ENCODE measurements at places on chromosomes 4 and X.

GRCh38 chrX:57771689-57772088, 91.6 kb upstream of the NLRP2B start:
- no peak for DNase-seq

- DNase-seq = peak; percentile 83
Observed at GRCh38 chr4:84814094-84814750, 152.3 kb downstream of the WDFY3 start.

DNA sequence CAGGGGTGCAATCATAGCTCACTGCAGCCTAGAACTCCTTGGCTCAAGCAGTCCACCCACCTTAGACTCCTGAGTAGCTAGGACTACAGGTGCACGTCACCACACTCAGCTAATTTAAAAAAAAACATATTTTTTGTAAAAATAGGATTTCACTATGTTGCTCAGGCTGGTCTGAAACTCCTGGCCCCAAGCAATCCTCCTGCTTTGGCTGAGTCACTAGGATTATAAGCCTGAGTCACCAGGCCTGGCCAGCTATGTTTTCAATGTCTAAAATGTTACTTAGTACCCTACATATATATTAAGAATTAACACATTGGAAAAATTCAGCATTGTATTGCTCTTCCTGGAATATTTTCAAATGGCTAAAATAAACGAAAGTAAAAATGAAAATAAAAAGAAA, 37.5 kb downstream of the PNPLA4 start:
- DNase-seq = peak; percentile 46

DNA sequence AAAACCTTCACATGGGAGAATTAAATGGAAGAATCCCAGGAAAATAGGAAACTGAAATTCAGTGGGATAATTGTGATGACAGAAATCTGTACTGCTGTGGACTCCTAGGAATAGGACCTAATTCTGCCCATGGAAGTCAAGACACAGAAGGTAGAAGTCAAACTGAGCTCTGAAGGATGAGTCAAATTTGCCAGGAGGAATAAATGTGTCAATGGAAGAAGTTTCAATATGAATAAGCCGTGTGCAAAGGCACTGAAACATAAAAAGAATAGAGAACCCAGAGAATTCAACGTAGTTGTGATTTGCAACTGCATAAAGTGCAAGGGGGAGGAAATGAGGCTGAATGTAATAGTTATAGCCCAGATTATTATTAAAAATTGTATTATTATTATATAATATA, 11.6 kb downstream of the ENAM start:
- no peak for DNase-seq

DNA sequence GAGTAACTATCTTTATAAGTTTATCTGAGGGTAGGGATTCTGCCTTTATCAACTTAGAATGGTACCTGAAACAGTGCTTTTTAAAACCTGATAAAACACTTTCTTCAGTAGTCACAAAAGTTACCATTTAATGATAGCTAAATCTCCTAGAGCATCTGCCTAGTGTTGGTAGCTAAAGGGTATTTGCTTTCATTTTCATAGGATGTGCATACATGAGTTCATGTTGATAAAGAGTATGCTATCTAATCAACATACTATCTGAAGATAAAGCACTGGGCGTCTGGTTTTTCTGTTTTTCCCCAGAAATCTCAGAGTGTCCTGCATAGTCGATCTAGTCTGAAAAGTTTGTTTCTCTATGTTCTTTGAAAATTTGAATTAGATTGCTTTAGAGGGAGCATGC, 75.1 kb downstream of the ADGRL3 start:
- no peak for DNase-seq

- DNase-seq = no peak
Observed at GRCh38 chr4:14315129-14315528, 687.2 kb upstream of the CPEB2 start.

- DNase-seq = no peak
Observed at GRCh38 chr4:15914736-15915135, 23.8 kb downstream of the FGFBP1 start.

DNA sequence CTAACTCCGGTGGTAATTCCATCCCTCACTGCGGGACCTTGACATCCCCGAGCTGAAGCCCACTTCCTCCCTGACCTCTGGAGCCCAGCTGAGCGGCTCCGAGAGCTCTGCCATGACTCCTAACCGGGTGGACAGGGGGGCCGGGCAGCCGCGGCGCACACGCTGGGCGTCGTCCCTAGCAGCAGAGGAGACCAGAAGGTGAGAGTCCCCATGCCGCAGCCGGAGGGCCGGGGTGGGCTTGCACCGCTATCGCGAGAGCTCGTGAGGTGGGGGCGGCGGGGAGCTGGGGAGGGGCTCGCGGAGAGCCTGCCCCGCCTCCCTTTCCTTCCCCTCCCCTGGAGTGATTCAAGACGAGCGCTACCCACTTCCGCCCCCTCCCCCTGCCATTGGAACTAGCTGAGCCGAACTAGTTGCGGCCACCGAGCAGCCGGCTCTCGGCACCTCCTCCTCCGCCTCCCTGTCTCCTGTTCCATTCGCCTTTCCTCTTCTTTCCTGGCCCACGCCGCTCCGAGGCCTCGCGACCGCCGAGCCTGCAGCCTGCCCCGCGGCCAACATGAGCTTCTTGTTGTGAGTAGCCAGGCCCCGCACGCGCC, at the start of gene MOB1B:
Gene MOB1B, plus strand, starts transcription at position 386 of the 593 bp plus-strand sequence. Its CDS starts 168 bp downstream, at position 554.
- DNase-seq = peak; percentile 88

DNA sequence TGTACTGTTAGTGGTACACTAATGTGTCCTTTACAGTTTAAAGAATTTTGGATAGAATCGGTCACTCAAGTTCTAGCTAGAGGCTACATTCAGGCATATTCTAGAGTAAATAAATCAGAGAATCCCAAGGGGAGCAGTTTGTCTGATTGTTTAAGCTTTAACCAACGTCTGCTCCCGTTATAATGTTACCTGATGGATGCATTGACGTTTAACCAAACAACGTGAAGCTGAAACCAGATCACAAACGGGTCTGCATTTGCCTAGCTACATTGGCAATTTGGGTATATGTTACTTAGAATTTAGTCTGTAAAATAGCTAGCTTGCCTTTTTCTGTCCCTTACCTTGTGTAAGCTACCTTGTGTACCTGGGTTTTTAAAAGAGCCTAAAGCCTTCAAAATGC, 1.6 kb downstream of the PI4K2B start:
- no peak for DNase-seq

GRCh38 chr4:25811374-25811690, 51.5 kb downstream of the SEL1L3 start:
- peak; percentile 26 for DNase-seq

DNA sequence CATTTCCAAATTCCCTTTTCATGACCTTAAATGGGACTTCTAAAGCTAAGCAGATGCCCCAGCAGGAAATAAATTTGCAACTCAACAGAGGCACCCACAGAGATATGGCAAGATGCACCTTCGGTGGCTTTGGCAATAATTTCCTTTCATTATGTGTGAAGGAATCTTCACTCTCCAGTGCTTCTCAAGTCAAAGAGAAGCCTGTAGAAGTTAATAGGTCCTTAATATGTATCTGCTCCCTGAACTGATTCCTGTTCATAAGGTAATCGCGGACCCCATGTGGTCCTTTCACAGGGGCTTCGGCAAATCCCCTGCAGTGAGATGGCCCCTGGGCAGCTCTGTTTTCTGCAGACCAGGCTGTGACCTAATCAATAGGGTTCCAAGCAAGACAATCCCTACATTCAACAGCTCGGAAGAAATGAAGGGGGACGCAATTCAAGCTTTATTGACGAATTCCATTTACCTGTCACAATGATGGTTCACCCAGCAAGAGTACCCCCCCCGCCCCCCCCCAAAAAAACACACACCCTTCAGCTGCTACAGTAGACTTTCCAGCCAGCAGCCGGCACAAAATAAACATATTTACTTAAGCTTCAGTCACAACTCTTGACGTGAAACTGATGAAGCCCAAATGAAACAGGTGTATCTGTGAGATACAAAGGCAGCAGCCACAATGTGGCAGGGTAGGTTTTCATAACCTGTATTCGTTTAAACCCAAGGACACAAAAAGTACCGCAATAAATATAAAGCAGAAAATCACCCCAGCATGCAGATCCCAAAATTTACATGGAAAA, 35.3 kb downstream of the FAT1 start:
- DNase-seq = no peak

DNA sequence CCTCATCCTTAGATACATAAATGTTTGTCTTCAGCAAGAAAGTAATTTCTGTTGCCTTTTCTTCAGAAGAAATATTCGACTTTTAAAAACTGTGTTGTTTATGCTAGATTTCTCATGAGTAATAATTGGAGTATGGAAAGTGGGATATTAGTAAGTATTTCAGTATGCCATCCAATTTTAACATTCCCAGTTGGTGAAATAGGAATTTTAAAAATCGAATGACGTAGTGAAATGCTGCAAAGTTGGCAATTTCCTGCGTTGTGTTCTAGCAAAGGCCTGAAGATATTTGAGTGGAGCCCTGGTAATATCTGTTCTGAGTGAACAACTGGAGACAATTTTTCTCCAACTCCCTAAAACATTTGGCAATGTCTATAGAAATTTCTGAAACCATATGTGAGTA, 190.1 kb downstream of the ZNF330 start:
- DNase-seq = peak; percentile 82

DNA sequence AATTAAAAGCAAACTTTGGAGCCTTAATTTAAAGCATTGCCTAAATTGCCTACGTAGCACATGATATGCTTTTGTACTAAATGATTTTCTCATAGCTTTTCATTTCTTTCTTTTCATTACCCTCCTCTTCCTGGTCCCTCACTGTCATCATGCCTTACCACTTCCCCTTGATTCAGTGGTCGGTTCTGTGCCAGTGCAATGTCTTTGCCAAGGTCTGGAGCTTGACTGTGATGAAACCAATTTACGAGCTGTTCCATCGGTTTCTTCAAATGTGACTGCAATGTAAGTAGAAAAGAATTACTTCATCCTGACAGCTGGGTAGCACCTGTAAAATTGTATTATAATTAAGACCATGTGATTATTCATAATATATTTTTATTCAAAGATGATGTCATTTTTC, 72.5 kb downstream of the C4orf46 start:
- DNase-seq = peak; percentile 18

DNA sequence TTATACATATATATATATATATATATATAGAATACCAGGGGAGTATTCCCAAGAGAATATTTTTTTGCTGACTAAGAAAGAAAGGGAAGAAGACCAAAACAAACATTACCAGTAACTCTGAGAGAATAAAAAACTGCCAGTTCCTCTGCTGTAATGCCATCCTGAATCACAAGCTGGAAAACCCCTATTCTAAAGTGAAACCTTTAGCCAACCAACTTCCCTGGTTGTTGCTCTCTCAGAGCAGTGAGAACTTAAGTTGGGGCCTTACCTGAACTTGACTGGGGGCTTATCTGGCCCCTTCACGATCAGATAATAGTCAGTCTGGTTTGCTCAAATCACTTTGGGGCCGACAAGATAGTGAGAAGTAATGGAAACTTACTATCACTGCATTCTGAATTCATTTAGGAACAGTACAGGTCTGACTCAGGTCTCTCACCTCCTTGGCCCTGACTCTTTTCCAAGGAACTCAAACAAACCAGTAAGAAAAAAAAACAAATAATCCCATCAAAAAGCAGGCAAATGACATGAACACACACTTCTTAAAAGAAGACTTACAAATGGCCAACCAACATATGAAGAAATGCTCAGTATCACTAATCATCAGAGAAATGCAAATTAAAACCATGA, 62.5 kb downstream of the CD40LG start:
- peak; percentile 15 for DNase-seq

DNA sequence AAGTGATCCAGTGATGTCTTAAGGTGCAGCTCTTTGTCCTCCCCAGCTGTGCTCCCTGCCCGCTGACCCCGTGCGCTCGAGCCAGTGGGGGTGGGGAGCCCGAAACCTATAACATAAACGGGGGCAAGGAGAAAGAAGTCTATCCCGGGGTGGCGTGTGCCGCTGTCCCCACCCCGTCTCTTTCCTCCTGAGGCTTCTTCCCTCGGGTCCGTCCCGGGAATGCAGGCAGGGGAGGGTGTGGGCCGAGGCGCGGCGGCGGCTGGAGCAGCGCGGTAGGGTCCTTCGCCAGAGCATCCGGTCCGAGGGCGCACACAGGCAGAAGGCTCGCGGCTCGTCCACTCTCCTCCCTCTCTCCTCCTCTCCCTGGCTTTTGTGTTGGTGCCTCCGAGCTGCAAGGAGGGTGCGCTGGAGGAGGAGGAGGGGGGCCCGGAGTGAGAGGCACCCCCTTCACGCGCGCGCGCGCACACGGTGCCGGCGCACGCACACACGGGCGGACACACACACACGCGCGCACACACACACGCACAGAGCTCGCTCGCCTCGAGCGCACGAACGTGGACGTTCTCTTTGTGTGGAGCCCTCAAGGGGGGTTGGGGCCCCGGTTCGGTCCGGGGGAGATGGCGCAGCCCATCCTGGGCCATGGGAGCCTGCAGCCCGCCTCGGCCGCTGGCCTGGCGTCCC, at the start of gene RAB33A:
Gene RAB33A, plus strand, starts transcription at position 517 of the 681 bp plus-strand sequence. Its CDS starts 101 bp downstream, at position 618.
- peak; percentile 34 for DNase-seq

- DNase-seq = peak; percentile 2
Observed at GRCh38 chrX:151505796-151506195, 57.7 kb upstream of the PASD1 start.

- peak; percentile 41 for DNase-seq
Observed at GRCh38 chr4:151291485-151291884, 14.5 kb downstream of the PRSS48 start.

GRCh38 chr4:107937040-107937439, 5.7 kb downstream of the CYP2U1 start:
- DNase-seq = no peak

- peak; percentile 0 for DNase-seq
Observed at GRCh38 chrX:111869639-111870034, 6.3 kb upstream of the TRPC5OS start.

DNA sequence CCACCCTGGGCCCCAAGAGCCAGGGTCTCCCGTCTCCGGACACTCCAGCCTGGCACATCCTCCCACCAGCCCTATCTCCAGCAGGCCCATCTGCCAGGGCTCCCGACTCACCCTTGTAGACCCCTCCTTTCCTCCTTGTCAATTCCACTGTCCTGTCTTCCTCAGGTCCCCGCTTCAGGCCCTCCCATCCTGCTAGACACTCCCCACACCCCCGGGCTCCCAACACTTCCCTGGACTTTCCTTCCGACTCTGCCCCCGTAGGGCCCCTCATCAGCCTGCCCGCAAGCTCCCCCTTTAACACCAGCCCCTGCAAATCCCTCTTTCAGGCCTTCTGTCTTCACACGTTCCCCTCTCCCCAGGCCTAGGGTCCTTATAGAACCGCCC, 1.1 kb downstream of the PRAF2 start:
- peak; percentile 4 for DNase-seq

DNA sequence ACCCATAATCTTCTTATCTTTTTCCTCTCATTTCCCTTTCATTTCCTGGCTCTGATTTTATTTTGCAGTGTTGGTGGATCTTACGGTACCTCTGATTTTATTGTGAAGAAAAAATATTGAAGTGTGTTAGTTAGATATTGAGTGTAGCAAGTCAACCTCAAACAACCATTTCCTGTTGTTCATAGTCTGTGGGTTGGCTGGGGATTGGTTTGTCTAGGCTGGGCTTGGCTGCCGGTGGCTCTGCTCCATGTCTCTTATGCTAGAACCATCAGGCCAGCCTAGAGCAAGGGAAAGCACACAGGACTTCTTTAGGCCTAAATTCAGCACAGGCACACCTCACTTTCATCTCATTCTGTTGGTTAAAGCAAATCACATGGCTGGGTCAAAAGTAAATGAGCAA, 383.1 kb upstream of the LCORL start:
- no peak for DNase-seq
